ENCODE measurements at places on chromosomes 3 and 15.

DNA sequence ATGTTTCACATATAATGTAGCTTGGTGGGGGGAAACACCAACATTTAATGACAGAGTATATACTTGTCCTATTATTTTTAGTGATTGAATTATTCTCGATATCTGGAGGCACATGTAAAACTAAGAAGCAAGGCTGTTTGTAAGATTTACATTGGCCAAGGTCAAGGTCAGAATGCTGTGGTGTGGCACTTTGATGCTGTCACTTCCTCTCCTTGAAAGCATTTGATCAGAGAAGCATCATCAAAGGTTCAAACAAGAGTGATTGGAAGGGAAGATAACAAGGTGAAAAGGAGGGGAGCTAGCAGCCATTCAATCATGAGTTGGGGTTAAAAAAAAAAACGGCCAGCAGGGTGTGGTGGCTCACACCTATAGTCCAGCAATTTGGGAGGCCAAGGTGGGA lies 26.4 kb downstream of the RTF1 start:
- DNase-seq, result no peak

GRCh38 chr3:17055374-17056276 lies 170.9 kb downstream of the PLCL2 start:
- DNase-seq, result no peak

GRCh38 chr3:62051506-62051905 lies 321.8 kb downstream of the FEZF2 start:
- no peak for DNase-seq

- no peak for DNase-seq
Observed at GRCh38 chr15:69830876-69831275, 266.8 kb downstream of the TLE3 start.

GRCh38 chr15:63251701-63252100 lies 25.7 kb upstream of the APH1B start:
- no peak for DNase-seq

- no peak for DNase-seq
Observed at GRCh38 chr15:26378304-26378703, 394.6 kb downstream of the GABRB3 start.

GRCh38 chr15:84898761-84899160 lies 14.3 kb downstream of the SLC28A1 start:
- DNase-seq, result no peak

DNA sequence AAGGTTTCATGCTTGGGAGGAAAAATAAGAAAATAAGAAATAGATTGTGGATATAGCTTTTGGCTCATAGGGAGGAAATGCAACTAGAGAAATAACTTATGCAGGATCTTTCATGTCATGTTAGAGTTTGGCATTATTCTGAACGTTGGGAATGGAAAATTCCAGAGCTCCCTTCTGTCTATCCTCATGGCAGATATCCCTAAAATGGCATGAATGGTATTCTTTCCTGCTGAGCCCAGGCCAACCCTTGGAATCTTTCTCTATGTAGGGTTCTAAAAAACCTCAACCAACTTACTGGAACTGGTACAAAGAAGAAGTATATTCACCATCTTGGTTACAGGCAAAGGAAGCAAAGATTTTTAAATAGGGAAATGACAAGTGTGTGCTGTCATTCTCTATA lies 212.5 kb downstream of the CHST2 start:
- no peak for DNase-seq

- DNase-seq, result no peak
Observed at GRCh38 chr3:172057624-172058327, 18.4 kb downstream of the FNDC3B start.

GRCh38 chr3:73299184-73299691 lies 237.8 kb downstream of the EBLN2 start:
- no peak for DNase-seq

DNA sequence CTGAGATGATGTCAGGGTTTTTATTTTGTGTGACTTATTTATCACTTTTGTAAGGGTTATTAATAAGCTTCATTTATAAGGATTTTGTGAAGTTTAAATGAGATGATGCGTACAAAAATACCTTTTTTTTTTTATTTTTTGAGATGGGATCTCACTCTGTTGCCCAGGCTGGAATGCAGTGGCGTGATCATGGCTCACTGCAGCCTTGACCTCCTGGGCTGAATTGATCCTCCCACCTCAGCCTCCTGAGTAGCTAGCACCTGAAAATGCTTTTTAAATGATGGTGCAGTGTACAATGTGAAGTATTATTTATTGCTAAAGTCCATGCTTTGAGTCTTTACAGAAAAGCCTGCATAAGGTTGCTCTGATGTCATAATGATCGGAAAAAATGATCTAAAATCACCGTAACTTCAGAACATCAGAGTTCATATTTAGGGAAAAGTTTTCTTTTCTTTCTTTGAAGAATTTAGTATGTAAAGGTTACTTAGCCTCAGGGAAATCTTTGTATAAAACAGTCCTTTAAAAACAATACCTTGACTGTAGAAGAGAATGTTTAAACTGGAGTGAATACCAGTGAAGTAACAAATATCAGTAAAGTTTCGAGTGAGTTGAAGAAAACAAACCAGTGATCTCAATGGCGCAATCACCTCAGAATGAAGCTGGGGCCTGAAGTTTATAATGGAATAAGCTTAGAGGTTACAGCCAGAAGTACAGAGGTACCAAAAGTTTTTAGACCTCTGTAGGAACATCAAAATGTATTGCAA lies 29.7 kb downstream of the TCF12 start:
- no peak for DNase-seq

DNA sequence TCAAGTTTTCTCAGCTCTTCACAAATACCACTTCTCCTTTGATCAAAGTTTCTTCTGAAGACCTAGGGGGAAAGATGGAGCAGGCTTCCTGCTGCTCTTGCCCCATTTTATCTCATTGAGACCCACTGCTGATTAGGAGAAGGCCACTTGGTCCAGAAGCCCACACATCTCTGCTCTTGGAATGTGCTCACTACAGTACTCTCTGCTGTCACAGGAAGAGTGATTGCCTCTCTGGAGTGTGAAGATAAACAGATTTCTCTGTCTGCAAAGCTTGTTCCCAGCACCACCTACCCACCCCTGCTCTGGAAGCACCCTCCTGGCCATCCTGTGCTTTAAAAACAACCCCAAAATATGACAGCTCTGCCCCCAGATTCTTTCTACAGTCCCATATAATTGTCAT lies 41.3 kb upstream of the PRTG start:
- no peak for DNase-seq

DNA sequence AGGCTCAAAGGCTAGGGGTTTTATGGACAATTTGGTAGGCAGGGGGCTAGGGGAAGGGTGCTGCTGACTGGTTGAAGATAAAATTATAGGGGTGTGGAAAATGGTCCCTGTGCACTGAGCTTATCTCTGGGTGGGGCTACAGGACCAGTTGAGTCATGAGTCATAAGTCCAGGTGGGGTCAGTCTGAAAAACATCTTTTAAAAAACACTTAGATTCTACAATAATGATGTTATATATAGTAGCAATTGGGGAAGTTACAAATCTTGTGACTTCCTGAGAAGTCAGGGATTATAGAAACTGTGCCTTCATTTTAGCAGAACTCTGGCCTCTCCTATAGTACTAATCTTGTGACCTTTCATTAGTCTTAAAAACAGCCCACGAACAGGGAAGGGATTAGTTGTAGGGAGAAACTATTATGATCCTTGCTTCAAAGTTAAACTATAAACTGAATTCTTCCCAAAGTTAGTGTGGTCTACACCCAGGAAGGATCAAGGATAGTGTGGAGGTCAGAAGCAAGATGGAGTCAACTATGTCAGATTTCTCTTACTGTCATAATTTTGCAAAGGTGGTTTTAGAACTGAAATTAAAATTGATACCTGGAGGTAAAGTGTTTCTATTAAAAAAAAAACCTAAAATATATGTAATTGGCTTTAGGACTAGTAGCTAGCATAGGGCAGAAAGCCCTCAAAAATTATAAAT lies 130.1 kb downstream of the P2RY1 start:
- no peak for DNase-seq

DNA sequence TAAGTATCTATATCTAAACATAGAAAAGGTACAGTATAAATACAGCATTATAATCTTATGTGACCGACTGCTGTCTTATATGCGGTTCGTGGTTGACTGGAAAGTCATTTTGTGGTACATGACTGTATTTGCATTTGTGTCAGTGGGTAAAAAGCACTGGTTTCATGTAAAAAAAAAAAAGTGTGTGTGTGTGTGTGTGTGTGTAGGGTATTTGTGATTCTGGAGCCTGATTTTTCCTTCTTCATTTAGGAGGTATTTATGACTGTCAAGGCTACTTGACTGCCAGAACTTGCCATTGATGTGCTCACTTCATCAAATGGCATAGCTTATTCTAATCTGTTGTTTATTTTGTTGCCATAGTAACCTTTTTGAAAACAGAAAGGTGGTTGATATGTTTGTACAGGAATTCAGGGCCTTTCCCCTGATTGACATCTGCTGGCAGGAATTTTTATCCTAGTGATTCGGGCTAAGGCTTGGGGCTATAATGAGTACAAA lies 63.2 kb downstream of the AKAP13 start:
- DNase-seq, result peak; percentile 76

DNA sequence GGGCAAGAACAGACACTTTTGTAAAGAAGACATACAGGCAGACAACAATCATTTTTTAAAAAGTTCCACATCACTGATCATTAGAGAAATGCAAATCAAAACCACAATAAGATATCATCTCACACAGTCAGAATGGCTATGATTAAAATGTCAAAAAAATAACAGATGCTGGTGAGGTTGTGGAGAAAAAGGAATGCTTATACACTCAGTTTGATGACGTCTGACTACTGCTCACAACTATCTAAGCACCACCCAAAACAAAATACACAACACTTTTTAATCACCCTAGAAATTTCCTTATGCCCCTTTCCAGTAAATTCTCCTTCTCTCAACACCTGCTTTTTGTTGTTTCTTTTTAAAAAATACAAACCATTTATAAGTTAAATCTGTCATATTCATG lies 228.8 kb downstream of the ISL2 start:
- no peak for DNase-seq

All from GM12864 (cell line).